H7 (cell line): ENCODE measurements at places on chromosomes 7 and 10. TPM values are rescaled to one million over a fixed set of nuclear protein-coding genes. Genes with fewer than 3 reads are reported as not detected.

DNA sequence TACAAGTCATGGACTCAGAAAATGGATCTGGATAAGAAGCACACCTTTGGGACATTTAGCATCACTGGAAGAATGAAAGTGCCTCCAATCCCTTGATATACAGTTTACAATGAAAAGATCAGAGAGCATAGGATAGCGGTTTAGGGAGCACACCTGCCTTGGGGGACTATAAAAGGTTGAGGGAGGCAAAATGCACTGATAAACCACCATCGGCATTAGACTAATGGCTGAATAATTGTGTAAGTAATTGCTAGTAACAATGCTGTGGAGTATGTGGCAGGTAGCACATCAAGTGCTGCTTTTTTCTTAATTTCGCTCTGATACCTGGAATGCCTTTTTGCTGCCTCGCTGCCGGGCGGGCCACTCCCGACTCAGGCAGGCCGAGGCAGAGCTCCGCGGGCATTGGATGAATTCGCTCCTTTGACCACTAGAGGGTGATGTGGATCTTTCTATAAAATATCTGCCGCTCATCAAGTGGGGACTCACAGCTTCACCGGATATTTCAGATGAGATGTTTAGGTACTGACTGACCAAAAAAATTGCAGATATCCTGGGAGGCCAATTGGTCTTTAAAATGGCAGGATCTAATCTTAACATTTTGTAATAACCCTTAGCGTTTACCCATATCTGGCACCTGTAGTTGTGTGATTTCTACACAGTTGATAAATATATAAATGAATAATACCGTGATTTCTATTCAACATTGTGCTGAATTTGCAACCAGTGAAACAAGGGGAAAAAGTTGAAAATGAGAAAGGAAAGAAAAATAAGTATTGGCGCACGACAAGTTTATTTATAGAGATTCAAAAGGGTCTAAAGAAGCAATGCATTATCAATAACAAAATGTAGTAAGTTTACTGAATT, 116.8 kb upstream of the PRSS1 start:
- peak; percentile 82 for DNase-seq

- DNase-seq: peak; percentile 94
Observed at GRCh38 chr10:69644658-69645295, 14.7 kb downstream of the FAM241B start.

GRCh38 chr7:111595780-111596179, 33.5 kb upstream of the IMMP2L start:
- no peak for DNase-seq

DNA sequence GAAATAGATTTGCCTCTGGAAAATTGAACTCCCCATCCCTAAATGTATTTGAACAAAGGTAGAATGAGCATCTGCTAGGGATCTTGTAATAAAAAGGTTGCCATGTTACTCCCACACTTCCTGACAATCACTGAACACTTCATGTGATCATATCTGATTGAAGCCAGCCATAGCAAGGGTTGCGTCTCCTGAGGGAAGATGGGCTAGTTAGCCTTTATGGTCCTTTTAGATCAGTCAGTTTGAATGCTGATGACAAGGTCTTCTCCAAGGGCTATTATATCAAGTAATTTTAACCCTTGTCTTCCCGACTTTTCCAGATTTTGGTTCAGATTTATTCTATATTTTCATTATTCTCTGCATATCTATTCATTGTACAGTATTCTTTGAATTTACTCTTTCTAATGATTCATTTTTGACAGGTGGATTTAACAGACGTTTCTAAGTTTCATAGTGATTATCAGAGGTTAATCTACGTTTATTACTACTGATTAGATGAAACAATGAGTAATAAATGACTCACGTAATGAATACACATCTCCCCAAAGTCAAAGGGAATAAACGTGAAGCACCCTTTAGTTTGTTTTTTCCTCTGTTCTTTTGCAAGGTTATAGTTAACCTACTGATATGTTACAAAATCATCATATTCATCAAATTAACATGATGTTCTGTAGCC, 28.1 kb downstream of the CSGALNACT2 start:
- no peak for DNase-seq

DNA sequence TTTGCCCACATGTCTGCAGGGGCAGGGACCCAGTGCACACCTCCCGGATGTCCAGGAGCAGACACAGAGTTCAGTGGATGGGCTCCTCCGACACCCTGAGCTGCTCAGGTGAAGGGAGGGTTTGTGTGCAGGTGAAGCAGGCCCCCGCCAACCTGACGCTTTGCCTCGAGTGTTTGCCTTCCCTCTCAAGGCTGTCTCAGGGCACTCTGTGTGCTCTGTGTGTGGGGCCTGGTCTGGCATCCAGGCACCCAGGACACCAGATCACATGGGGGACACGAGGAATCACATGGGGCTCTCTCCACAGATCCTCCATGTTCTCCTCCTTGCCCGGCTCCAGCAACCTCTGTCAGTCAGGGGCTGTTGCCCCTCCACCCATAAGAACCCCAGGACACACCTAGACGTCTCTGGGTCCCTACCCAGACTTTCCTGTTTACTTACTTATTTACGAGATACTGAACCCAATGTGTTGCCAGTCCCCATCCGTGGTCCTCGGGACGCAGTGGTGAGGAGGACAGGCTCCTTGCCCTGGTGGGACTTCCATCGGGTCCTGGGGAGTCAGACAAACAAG, 99.5 kb downstream of the HTR5A start:
- no peak for DNase-seq

The CHRM2 gene
- 0.18 TPM in 1 of 2 replicates, not detected in the other for total RNA-seq

The LIPK gene
- not detected in 2 replicates for total RNA-seq

The IFIT2 gene
- total RNA-seq: 0.18 and 0.45 TPM in 2 replicates
